Cortex of kidney (tissue), 1 donor: ENCODE measurements at places on chromosomes 5 and 9.

GRCh38 chr5:1036504-1037122 lies 28.0 kb downstream of the NKD2 start:
- DNase-seq: no peak

DNA sequence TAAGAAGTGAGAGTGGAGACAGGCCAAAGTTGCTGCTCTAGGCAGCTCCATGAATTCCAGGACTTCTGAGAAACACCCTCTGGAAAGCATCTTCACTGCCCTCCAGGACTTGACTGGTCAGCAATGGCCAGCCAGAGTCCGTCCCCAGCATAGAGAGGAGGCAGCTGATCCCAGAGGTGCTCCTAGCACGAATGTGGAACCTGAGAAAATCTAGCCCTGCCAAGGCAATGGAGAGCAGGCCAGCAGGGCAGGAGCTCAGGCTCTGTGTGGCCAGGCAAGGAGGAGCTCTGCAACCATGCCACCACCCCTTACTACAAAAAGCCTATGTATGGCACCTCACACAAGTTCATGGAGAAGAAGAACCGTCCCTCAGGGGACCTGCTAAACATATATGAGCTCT lies 56.1 kb upstream of the SPTLC1 start:
- DNase-seq: no peak

DNA sequence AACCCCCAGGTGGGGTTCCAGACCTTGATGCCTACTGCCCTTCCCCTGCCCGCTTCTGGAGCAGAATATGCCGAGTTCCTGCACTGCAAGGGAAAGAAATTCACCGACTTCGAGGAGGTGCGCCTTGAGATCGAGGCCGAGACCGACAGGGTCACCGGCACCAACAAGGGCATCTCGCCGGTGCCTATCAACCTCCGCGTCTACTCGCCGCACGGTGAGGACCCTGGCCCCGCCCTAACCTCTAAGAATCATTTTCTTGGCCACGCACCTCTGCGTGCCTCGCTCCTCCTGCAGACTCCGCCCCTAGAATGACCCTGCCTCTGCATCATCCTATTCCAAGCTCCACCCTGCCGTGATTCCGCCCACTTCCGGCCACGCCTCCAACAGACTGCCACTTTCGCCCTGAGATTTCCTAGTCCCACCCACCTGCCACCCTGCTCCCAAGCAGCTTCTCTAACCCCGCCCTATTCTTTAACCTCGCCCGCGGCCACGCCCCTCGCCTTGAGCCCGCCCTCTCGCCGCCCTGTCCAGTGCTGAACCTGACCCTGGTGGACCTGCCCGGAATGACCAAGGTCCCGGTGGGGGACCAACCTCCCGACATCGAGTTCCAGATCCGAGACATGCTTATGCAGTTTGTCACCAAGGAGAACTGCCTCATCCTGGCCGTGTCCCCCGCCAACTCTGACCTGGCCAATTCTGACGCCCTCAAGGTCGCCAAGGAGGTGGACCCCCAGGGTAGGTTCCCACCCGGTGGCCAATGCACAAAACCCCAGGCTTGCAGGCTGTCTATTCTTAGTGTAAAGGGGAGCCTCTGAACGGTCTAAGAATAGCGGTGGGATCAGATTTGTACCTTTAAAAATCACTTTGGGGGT lies 15.6 kb downstream of the DNM1 start:
- DNase-seq: no peak

- DNase-seq: no peak
These were observed 505.1 kb downstream of the DNAH5 start for GRCh38 chr5:13439430-13439829.

DNA sequence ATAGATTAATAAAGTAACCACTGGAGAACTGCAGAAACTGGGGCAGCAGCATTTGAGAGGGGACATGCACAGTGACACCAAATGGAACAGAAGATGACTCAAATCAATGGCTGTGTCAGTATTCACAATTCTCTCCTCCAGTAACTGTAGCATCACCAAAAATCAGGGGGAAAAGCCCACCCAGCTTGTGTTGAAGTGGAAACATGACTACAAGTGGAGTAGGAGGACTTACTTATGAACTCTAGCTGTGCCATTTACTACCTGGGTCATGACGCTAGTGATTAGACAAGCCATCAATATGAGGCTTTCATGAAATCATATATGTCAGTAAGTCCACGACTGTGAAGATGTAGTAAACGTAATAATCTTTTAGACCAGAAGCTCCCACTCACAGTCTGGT lies 199.8 kb upstream of the PTGER4 start:
- DNase-seq: no peak

DNA sequence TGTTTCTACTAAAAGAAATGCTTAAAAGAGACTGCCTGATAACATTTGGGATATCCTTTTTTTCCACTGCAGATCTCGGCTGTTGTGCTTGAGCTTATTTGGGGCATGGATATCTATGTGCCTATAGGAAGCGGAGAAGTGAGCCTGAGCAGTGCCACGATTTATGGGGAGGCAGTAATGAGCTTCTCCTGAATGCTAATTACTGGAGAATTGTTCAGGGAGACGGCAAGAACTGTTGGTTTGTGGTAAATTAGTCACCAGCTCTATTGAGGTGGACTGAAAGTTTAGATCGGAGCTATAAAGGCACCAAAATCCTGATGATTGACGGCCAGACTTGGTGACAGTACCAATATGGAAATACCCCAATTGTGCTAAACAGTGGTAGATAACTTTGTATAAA lies 186.5 kb downstream of the ARHGEF28 start:
- no peak for DNase-seq

DNA sequence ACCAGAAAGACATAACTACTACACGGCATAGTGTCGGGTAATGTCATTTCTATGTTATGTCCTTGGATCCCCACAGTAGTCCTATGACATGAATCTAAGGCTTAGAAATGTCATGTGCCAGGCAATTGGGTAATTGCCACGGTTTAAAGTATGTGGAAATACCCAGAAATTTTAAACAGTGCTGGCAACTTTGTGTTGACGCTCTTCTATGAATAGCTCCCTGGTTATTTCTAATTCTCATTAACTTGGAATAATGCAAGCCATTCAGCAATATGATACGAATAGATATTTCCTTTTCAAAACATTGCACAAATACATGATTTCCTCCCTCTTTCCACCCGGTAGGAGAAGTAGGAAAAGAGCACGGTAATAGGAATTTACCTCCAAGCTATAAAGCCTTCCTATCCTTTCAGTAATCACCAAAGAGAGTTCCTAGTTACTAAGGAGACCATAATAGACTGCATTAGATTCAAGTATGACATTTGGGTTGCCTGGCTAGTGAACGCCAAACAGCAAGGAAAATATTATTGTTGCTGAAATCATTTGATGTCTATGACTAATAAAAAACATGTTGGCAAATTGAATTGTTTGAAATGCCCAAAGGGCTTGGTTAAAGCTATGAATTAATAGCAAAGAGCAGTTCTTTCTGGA lies 168.4 kb downstream of the CCDC192 start:
- DNase-seq: no peak
